Prostate gland (tissue), 2 donors: ENCODE measurements at places on chromosomes 2 and 18.

- DNase-seq, result no peak
These were observed 691.9 kb downstream of the ERBB4 start for GRCh38 chr2:211846714-211847113.

DNA sequence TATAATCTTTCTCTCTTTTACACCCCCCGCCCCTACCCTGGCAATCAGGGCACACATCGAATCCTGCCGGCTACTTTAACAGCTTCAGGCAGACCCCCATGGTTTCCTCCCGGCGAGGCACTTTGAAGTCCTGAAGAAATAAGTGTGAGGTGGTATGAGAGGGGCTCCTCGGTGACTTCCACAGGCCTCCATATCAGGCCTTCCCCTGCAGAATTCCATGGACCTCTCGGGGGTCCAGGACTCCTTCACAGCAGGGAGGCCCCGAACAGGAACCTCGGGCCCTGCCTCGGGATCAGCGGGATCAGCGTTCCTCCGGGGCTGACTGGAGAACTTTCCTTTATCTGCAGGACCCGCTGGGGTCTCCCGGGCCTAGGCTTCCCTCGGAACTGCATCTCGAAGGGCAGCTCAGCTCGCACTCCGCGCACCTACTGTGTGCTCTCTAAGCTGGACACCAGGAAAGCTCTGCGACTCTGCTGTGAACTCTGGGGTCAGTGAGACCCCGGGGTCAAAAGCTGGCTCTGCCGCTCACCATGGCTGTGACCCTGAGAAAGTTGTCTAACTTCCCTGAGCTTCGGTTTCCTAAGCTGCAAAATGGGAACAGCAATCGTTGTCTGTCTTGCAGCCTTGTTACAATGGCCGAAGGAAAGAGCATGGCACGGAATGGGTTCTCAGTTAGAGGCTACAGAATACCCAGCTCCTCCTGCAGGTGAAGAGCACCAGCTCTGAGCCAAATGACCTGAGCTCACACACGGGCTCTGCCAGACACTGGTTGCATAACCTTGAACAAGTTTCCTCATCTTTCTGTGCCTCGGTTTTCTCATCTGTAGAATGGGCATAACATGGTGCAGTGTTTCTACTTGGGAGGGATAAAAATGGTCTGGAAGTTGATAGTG is 97.4 kb upstream of the ID2 start:
- no peak for DNase-seq

- DNase-seq, result no peak
These were observed 511.2 kb downstream of the EIPR1 start for GRCh38 chr2:2866459-2866858.

- DNase-seq, result no peak
These were observed 17.5 kb downstream of the VRK2 start for GRCh38 chr2:58064086-58064485.

DNA sequence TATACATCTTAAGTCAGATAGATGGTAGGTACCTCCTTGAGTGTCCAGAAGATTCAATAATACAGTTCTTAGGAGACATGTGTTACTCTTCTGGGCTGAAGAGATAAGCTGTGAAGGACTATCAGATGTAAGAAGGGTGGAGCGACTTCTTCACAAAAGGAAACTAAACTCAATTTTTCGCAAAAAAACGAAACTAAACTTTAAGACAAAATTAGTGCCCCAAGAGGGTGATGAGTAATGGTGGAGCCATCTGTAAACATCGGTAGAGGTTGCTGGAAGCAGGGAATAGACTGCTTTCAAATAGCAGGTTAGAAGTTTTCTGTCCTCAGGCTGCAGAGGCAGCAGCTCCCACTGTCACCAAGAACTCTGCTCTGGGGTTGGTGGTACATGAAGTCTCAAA is 111.6 kb upstream of the TACR1 start:
- no peak for DNase-seq

DNA sequence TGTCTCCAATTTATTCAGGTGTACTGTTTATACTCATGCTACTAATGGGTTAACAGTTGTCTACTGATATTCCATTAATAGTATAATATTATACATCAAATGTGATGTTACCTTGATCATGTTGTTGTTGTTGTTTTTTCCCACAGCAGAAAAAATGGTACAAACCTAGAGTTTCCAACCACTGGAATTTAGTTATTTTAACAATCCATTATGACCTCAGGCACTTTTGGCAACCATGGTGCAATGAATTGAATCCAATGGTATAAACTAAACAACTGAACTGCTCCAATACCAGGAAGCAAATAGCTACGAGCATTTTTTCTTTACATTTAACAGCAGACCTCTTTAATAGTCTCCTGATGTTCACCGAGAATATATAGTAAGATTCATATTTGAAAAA is 31.0 kb upstream of the C2orf66 start:
- no peak for DNase-seq

- DNase-seq, result no peak
These were observed 199.2 kb downstream of the PTPRM start for GRCh38 chr18:7766346-7766745.

GRCh38 chr2:42928161-42928691 is 135.8 kb upstream of the HAAO start:
- no peak for DNase-seq

DNA sequence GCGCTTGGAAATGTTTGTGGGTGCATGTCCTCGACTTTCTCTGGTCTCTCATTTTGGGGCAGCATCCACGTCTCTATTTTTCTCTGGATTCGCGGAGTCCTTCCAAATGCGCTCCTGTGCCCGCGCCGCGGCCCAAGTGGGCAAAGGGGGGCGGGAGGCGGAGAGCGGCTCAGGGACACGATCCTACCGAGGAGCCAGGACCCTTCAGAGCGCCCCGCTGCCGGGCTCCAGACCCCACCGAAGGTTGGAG is 990 bp downstream of the EPAS1 start:
- DNase-seq, result no peak

GRCh38 chr2:240135706-240136012 is 446 bp downstream of the COPS9 start:
- DNase-seq, result no peak

- no peak for DNase-seq
These were observed 43.5 kb downstream of the KIF5C start for GRCh38 chr2:148918554-148918953.

DNA sequence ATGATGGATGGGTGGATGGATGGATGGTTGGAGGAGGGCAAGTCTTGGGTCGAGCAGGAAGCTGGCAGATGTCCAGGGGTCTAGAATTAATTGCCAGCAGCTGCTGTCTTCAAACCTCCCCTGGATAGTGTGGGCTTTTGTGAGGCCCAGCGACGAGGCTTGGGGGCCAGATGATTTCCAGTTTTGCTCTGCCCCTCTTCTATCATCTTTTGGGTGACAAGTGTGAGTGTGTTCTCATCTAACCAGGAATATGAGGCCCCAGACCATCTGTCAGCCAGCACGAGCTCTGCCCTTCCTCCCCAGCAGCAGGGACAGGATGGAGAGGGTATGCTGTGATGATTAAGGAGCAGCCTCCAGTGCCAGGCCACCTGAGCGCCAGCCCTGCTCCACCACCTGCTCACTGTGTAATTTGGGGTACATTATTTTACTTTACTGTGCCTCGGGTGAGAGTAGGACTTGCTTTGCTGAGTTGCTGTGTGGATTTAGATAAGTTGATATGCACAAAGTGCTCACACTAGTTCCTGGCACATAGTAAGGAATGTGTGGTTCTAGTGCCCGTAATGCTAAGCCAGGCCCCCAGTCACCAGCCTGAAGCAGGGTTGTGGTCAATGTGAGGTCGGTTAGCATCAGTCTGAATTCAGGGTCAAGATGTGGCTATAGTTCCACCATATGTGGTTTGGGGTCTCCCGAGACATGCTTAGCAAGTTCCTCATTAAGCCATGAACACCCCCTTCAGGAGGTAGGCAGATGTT is 251.1 kb downstream of the CYP26B1 start:
- DNase-seq, result no peak

DNA sequence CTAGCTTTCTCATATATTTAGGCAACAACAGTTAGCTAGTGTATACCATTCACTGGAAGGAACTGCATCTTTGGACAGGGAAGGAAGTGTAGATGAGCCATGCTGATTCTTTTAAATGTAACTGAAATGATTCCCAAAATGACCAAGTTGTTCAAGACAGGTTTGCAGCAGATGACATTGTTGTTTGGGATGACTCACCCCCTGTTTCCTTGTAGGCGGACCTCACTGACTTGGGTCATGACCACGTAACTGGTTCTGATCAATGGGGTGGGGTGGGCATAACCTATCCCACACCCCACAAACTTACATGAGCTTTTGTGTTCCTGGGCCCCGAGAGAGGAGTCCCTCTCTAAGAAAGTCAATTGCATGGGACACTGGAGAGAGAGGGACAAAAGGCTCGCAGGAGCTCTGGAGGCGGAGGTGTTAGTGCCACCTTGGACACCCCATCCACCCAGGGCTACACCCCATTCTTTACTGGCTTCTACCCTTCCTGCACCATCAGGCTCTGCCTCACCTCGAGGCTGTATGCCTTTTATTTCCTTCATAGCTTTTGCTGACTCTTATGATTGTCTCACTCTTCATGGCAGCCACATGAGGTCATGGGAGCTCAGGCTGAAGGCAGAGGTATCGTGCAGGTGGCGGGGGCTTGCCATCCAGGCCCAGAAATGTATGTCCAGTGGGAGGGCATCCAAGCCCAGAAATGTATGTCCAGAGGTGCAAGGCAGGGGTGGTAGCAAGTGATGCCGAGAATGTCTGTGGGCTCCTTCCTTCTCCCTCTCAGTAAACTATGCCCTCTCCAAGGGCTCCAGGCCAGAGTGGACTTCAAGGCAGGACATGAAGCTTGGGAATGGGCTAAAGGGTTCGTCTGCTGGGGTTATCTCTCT is 108.0 kb downstream of the TWIST2 start:
- DNase-seq, result peak; percentile 1

DNA sequence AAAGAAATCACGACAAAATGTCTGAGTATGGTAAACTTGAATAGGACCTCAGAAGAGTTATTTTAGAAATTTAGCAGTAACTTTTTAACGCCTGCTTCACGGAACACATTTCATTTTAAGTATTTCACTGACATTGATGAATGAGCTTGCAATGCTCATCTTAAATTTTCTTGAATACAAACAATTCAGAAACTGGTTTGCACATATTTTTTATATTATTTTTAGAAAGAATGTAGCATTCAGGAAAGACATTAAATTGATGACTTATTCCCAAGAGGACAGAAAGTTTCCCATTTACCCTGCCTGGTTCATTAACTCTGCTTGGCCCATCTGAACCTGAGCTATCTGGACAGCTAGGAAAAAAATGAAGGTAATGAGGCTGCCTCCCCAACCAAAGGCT is 89.3 kb downstream of the MBD2 start:
- DNase-seq, result no peak

DNA sequence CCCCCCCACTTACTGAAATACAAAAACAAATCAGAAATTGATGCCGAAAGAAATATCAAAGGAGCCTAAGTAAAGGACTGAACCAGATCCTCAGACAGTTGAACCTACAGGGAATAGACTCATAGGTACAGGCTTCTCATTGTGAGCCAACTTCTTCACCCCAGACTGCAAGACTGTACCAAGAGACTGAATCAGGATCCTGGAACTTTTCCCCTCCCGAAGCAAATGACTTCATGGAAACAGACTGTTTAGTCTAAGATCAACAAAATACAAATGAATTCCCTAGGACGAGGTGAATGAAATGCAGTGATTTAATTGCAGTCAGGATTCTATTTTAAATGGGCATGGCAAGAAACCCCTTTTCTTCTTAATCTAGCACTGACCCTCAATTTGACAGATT is 53.6 kb upstream of the RNF152 start:
- DNase-seq, result no peak

- DNase-seq, result no peak
These were observed 217.8 kb downstream of the CDH2 start for GRCh38 chr18:27959101-27959500.

DNA sequence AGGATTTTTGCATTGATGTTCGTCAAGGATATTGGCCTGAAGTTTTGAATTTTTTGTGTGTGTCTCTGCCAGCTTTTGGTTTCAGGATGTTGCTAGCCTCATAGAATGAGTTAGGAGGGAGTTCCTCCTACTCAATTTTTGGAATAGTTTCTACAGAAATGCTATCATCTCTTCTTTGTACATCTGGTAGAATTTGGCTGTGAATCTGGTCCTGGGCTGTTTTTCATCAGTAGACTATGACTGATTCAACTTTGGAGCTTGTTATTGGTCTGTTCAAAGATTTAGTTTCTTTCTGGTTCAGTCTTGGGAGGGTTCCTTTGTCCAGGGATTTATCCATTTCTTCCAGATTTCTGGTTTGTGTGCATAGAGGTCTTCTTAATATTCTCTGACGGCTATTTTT is 166.7 kb downstream of the ST6GAL2 start:
- no peak for DNase-seq

DNA sequence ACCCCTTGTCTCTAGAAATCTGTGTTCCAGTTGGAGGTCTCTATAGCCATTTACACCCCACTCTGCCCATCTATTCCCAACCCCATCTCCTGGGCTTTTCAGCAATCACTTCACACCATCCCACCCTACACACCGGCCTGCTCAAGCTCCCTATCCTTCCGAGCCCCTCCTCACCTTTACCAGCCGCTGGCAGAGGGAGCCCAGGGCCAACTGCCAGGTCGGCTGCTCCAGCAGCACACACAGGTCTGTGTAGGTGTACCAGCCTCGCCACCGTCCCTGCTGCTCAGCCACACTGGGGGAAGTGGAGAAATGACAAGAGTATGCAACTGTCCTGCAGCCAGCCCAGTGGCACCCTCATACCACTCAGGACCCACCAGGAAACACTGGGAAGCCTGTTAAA is 3.3 kb upstream of the SLC23A3 start:
- no peak for DNase-seq
